CD4-positive, alpha-beta T cell treated with Interleukin-1 beta for 1 hour (primary cell): ENCODE measurements at places on chromosomes 7 and 10.

GRCh38 chr7:25173184-25173583 lies 48.1 kb upstream of the CYCS start:
- no peak for DNase-seq

DNA sequence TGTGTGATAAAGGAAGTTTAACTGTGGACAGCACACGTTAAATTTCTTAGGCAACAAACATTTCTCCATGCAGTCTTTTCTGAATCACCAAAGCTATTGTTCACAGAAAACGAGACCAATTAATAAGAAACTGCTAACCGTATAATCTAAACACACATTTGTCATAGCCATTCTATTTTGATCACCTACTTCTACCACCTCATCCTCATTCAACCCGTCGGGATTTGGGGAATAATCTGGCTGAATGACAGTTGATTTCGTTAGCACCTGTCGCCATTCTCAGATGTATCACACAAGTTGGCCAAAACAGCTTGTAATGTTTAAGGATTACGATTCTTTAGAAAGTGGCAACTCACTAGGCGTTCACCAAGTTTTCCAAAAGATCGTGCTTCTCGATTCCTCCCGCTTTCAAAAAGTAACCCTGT lies 1.2 kb downstream of the EZH2 start:
- no peak for DNase-seq

DNA sequence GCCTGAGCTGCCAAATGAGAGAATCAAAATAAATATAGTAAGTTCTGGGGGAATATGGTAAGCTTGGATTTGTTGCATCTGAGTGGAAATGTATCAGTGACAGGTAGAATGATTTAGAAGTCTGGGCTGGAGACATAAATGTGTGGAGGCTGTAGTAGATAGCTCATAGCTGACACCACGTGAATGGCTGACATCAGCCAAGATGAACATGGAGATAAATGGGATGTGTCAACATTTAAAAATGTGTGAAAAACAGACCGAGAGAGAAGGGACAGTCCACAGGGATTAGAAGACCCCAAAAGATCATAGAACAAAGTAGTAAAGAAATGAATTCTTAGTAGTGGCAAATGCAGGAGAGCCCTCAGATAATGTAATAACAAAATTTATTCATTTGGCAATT lies 40.9 kb downstream of the NAMPT start:
- DNase-seq, result no peak

GRCh38 chr7:70044064-70044463 lies 445.8 kb downstream of the AUTS2 start:
- DNase-seq, result no peak

GRCh38 chr10:88582806-88583583 lies at the start of gene RNLS:
Gene RNLS, minus strand, starts transcription at chr10:88583318.
- DNase-seq, result peak; percentile 74

DNA sequence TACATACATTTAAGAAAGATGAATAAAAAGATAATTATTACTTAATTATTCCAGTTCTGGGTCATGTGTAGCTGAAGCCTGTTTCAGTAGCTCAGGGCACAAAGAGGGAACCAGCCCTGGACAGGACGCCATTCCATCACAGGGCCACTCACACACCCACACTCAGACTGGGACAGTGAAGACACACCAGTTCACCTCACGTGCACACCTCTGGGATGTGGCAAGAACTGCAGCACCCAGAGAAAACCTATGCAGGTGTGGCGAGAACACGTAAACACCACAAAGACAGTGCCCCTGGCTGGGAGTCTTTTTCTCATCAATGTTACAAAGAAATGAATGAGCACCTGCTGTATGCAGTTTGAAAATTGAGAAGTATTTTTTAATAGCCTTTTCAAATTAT lies 1.6 kb upstream of the IDI1 start:
- DNase-seq, result peak; percentile 66

DNA sequence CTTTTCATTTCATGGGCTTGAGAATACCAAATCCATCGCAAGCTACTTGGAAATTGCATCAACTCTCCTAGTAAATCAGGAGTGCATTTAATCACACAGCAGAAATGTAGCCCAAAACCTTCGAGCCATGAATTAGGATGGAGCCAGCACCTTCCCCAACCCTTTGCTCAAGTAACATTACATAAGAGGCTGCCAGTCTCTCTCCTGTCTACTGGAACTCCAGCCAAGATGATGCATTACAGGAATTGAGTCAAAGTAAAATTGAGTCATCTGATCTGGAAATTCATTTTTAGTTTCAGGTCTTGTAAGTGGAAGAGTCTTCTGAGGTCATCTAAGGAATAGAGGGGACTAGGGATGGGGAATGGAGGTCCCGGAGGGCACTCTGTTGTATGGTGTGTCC lies 69.7 kb upstream of the FHIP2A start:
- DNase-seq, result no peak

DNA sequence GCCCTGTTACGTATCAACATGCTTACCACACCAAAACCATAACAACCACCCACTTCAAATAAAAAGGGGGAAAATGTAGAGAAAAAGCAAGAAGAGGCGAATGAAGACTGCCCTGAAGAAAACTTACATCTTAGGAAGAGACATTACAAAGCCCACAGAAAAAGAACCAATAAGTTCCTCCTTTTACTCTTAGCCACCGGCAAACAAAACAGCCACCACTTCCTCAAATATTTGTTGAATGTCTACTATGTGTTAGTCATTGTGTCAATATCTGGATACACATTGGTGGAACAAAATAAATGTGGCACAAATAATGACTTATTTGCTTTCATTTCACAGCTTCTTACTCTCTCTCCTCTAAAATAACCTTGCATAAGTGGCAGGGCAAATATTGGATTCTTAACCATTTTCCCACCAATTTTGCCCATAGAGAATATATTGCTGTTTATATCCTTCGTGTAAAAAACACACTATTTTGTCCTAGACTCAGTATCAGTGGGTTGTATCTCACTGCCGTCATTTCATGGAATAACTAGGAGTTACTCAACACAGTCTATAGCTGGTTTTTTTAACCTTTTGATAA lies 106.8 kb downstream of the ANK3 start:
- peak; percentile 15 for DNase-seq

DNA sequence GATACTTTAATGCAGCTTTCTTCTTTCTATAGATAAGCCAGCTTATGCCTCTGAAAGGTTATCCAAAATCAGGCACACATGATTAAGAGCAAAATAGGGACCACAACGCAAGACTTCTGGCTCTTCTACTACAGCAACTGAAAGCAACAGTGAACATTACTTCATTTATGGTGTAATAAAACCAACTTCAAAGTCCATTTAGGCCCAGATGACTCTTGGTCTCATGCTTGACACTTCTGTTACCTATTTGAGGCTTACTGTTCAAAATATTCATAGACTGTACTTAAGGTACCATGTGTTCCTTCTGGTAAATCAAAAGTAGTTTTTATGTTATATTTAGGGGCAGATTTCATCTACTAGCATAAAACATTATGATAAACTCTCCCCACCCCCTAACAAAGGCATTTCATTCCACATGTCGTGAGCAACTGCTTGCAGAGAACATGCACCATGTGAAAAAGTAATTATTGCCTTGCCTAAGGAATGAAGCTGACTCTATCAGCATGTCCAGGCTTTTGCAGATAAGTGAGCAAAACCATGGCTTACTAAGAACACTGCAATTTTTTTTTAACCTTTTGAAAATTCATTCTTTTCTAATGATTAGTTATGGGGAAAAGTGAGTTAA lies 154.9 kb upstream of the ITGB1 start:
- DNase-seq, result no peak

- no peak for DNase-seq
Observed at GRCh38 chr7:158581440-158582088, 6.1 kb downstream of the PTPRN2 start.

DNA sequence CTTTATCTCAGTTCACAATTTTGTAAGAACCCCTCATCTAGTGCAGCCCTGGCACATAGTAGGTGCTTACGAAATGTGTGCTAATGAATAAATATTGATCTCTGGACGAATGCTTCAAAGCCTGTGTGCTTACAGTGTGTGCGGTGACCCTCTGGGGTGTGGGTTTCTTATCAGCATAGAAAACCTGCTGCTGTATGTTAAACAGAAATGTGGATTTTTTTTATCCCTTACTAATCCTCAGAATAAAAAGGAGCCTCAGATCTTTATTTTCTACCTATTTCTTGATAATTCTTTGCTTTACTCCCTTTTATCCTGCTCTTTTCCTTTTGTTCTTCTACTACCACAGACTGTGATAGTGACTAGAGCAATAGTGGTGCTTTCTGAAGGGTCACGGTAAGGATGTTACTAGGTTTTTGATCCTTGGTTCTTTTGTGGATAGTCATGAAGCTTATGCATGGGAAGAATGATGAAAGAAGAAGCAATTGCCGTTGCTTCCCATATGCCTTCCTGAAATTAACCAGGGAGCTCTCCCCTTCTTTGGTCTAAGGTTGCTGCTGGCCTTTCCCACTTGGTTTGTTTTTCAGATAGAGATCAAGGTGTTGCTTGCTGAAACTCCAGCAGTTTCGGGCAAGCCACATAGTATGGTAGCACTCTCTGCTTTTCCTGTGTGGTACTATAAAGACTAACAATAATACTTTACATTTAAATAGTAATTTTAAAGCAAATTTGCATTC lies 44.7 kb downstream of the SPAG6 start:
- DNase-seq, result no peak
